ENCODE measurements at places on chromosomes 4 and X.

GRCh38 chr4:83504503-83504902 lies 19.6 kb upstream of the ABRAXAS1 start:
- no peak for DNase-seq

- no peak for DNase-seq
Measured at GRCh38 chr4:26812049-26812714, 48.5 kb upstream of the STIM2 start.

- no peak for DNase-seq
Measured at GRCh38 chr4:63169836-63170235, 1239.4 kb downstream of the TECRL start.

DNA sequence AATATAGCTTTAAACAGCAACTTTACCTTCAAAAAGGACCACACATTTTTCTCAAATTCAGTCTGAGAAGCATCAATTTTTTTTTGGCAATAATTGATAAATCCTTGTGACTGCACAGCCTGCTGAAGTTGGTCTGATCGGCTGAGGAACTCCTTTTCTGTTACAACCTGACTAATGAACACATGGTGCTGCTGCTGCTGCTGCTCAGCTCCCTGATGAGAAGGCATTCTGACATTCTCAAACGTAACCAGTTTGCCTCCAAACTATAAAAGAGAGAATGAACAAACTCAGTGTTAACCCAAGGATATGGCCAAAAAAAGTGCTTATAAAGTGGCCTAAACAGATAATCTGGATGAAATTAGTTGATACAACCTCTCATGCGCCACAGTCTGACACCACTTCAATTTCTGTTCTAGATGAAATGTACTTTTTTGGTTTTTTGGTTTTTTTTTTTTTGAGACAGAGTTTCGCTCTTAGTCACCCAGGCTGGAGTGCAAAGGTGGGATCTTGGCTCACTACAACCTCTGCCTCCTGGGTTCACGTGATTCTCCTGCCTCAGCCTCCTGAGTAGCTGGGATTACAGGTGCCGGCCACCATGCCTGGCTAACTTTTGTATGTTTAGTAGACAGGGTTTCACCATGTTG lies 26.5 kb downstream of the SEC31A start:
- no peak for DNase-seq

- DNase-seq = no peak
Measured at GRCh38 chr4:1168191-1169101, 3.9 kb downstream of the SPON2 start.

GRCh38 chrX:6456196-6456595 lies 78.7 kb downstream of the VCX3A start:
- DNase-seq = no peak
